ENCODE measurements at places on chromosomes 13 and 19. TPM values are rescaled to one million over a fixed set of nuclear protein-coding genes. Genes with fewer than 3 reads are reported as not detected.

- H3K27me3 ChIP-seq: no peaks in the 10 kb centered on the region
- H3K36me3 ChIP-seq: peaks cover 48% of the 10 kb centered on the region
- H3K4me1 ChIP-seq: peaks cover 24% of the 10 kb centered on the region
- no peak overlapping the region for H3K4me3 ChIP-seq
These were observed 30.4 kb downstream of the RB1 start for GRCh38 chr13:48333976-48334375.

- DNase-seq: no peak
- H3K4me1 ChIP-seq: no peaks in the 10 kb centered on the region
- H3K27ac ChIP-seq: no peak overlapping the region
- H3K27me3 ChIP-seq: no peaks in the 10 kb centered on the region
- peaks cover 88% of the 10 kb centered on the region for H3K36me3 ChIP-seq
- no peak overlapping the region for H3K4me3 ChIP-seq
These were observed 10.3 kb upstream of the ZNF83 start for GRCh38 chr19:52648336-52649016.

The FGF22 gene
- 1.1 TPM for total RNA-seq

DNA sequence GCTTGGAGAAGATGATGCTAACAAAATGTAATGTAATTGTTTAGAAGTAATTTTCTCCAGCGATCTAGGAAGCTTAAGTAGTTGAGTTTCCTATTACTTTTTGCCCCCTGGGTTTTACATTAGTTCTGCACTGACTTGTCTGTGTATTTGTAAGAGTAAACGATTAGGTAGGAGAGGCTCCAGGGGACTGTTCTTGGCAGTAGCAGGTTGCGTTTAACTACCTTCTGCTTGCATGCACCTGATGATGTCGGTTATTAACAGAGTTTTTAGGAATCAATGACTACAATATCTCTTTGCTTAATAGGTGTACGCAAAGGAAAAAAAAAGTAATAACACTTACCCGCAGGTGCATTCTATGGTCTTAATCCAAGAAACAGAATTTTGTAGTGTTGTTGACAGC is 18.3 kb upstream of the UGGT2 start:
- H3K27ac ChIP-seq: no peak overlapping the region
- DNase-seq: no peak
- H3K4me3 ChIP-seq: no peak overlapping the region
- H3K36me3 ChIP-seq: no peaks in the 10 kb centered on the region

GRCh38 chr13:23609414-23609760 is 39.2 kb downstream of the TNFRSF19 start:
- no peak for DNase-seq
- H3K27ac ChIP-seq: no peak overlapping the region
- H3K36me3 ChIP-seq: no peaks in the 10 kb centered on the region
- peaks cover 38% of the 10 kb centered on the region for H3K27me3 ChIP-seq
- peaks cover 15% of the 10 kb centered on the region for H3K4me1 ChIP-seq

The B3GNT3 gene
- total RNA-seq: not detected

DNA sequence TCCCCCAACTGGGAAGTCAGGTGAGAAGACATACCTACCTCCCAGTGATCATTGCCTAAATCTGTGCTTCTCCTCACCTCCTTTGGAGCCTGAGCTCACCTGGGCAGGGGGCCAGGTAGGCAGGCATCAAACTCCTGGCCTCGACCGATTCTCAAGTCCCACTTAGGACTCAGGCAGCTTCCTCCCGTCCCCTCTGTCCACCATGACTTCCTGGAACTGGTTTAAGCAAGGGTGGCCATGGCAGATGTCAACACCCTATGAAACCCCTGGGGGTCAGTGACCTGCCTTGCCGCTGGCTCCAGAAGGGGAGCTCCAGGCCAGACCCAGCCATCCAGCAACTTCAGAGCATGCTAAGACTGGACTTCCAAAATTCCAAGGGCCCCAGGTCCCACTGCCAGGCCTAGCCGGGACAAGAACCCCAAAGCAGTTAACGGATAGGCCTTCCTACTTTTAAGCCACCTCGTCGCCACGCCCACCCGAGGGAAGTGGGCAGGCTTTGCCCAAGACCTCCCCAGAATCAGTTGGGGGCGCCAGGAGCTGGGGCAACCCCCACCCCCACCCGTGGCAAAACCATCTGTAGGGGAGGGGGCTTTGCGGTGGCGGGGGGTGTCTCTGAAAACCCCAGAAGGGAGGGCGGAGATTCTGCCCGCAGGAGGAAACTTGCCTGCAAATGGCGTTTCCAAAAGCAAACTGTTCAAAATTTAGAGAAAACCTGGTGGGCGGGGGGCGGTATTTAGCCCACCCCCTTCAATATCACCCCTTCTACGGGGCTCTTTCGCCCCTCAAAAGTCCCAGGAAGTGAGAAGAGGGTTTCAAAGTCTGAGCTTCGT is 657 bp downstream of the PLIN3 start:
- H3K4me3 ChIP-seq: peak overlapping the region; percentile 85
- H3K4me1 ChIP-seq: peaks cover 17% of the 10 kb centered on the region
- H3K27me3 ChIP-seq: peaks cover 4% of the 10 kb centered on the region
- no peaks in the 10 kb centered on the region for H3K36me3 ChIP-seq

- H3K27ac ChIP-seq: no peak overlapping the region
- H3K4me1 ChIP-seq: peaks cover 14% of the 10 kb centered on the region
- DNase-seq: no peak
- no peaks in the 10 kb centered on the region for H3K36me3 ChIP-seq
- H3K27me3 ChIP-seq: peaks cover 10% of the 10 kb centered on the region
These were observed 243.5 kb downstream of the LMO7 start for GRCh38 chr13:75879656-75880055.

GRCh38 chr19:29943615-29944014 is 1.6 kb downstream of the URI1 start:
- H3K27ac ChIP-seq: peak overlapping the region; percentile 50
- no peaks in the 10 kb centered on the region for H3K27me3 ChIP-seq
- H3K4me1 ChIP-seq: peaks cover 47% of the 10 kb centered on the region
- peaks cover 19% of the 10 kb centered on the region for H3K36me3 ChIP-seq
- DNase-seq: no peak

The PGLYRP2 gene
- 0.40 TPM for total RNA-seq

GRCh38 chr19:40923934-40924391 is 41.9 kb upstream of the CYP2A7 start:
- DNase-seq: no peak
- no peak overlapping the region for H3K27ac ChIP-seq
- H3K27me3 ChIP-seq: peaks cover 12% of the 10 kb centered on the region
- H3K36me3 ChIP-seq: peaks cover 2% of the 10 kb centered on the region
- no peaks in the 10 kb centered on the region for H3K4me1 ChIP-seq
- H3K4me3 ChIP-seq: no peak overlapping the region

DNA sequence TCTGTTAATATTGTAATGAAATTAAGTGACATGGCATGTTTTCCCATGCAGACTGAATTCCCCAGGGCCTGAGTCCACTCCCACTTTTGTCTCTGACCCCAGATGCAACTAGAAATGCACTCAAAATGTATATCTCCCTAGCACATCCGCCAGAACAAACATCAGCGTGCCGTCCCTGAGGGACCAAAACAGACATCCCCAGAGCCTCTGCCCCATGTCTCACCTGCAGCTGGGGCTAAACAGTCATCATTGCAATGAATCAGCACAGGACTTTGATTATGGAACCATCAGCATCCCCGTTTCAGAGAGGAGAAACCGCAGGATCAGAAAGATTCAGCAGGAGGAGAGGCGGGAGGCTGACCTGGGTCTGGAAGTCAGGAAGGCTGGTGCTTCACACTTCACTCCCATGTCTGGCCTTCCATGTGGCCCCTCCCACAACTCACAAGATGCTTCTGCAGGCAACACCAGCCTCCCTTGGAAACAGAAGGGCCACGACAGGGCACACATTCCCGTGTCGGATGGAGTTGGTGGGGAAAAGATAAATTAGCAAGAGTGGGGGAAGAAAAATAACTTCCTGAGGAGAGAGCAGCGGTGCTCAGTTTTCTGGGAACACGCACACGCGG is 130.6 kb upstream of the VSTM2B start:
- no peaks in the 10 kb centered on the region for H3K36me3 ChIP-seq
- H3K27me3 ChIP-seq: peaks cover 3% of the 10 kb centered on the region
- no peak overlapping the region for H3K27ac ChIP-seq
- H3K4me3 ChIP-seq: no peak overlapping the region
- DNase-seq: no peak

The ZNF44 gene
- total RNA-seq: 20.8 TPM

The ZNF440 gene
- total RNA-seq: 17.5 TPM

- H3K4me1 ChIP-seq: peaks cover 11% of the 10 kb centered on the region
- H3K27me3 ChIP-seq: peaks cover 31% of the 10 kb centered on the region
- DNase-seq: no peak
- no peak overlapping the region for H3K4me3 ChIP-seq
- H3K36me3 ChIP-seq: no peaks in the 10 kb centered on the region
- H3K27ac ChIP-seq: no peak overlapping the region
These were observed 8.0 kb upstream of the ZNF358 start for GRCh38 chr19:7507884-7508283.

DNA sequence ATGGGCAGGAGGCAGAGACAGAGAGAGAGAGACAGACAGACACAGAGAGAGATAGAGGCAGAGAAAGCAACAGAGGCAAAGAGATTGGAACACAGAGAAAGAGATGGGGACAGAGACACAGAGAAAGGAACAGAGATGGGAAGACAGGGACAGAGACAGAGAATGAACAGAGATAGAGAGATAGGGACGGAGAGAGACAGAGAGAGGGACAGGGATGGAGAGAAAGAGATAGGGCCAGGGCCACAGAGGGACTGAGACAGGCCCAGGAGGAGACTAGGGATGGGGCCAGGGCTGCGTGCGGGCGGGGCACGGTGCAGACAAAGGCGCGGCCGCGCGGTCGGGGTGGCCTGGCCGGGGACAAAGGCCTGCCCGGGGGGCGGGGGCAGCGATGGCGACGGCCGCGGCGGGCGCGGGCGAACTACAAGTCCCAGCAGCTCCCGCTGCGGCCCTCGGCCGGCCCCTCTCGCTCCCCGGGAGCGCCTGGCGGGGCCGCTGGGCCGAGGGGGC is at the start of gene ZNF358:
Gene ZNF358 (plus strand): TSS at position 459 of the 507 bp plus-strand sequence. CDS start 3,140 bp downstream, outside the sequence.
- peaks cover 6% of the 10 kb centered on the region for H3K4me1 ChIP-seq
- DNase-seq: peak; percentile 71
- no peaks in the 10 kb centered on the region for H3K36me3 ChIP-seq

The ZMYM5 gene
- 22.2 TPM for total RNA-seq

The SERPINE3 gene
- total RNA-seq: not detected

The DIAPH3 gene
- total RNA-seq: 18.3 TPM

The TGFBR3L gene
- total RNA-seq: 3.6 TPM

- peak; percentile 42 for DNase-seq
- H3K4me3 ChIP-seq: peak within 1 kb of the TSS; percentile 82
- peak within 1 kb of the TSS; percentile 85 for H3K27ac ChIP-seq
- peaks cover 9% of the 10 kb centered on the region for H3K27me3 ChIP-seq
These were observed at the start of gene KLHL26 for GRCh38 chr19:18636969-18637629. Gene KLHL26 (plus strand): TSS chr19:18637028. CDS start chr19:18637055, 27 bp downstream.

DNA sequence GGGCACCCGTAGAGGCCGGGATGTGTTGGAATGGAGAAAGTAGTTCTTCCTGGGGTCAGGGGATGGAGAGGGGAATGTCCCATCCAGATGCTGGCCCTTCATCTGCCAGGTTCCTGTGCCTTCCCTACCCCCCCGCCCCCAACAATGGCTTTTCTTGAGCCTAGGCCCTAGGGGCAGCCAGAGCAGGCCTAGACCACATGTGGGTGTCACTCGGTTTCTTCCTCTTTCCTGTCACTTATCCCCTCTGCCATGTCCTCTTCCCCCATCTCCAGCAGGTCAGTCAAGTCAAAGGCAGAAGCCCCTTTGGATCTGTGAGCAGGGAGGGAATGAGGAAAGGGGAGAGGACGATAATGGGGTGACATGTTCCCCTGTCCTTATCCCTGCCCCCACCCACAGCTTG is 36.4 kb downstream of the LYL1 start:
- peaks cover 18% of the 10 kb centered on the region for H3K27me3 ChIP-seq
- no peak overlapping the region for H3K4me3 ChIP-seq
- DNase-seq: no peak
- no peak overlapping the region for H3K27ac ChIP-seq

DNA sequence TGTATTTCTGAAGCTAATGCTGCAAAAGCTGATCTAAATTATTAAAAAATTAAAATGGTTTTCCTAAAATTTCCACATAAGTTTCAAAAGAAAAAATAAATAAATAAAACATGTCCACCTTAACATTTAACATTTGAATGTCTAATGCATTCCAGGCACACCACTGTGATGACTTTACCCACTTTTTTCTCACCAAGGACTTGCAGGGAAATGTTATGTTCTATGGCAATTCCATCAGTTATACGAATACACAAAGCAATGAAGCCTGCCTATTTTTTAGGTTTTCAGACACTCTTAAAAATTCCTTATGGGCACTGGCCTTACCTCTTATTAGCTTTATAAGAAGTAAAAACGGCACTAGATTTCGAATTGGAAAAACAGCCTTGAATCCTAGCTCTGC is 10.2 kb downstream of the TSC22D1 start:
- H3K27ac ChIP-seq: no peak overlapping the region
- H3K36me3 ChIP-seq: peaks cover 12% of the 10 kb centered on the region

GRCh38 chr19:14661372-14661924 is 13.2 kb downstream of the ADGRE3 start:
- H3K4me1 ChIP-seq: peaks cover 4% of the 10 kb centered on the region
- H3K27ac ChIP-seq: no peak overlapping the region
- H3K4me3 ChIP-seq: no peak overlapping the region
- no peaks in the 10 kb centered on the region for H3K36me3 ChIP-seq
- DNase-seq: no peak

The DIRAS1 gene
- total RNA-seq: not detected

The C13orf42 gene
- not detected for total RNA-seq

GRCh38 chr13:110233181-110233950 is 73.6 kb downstream of the COL4A1 start:
- no peak for DNase-seq
- no peaks in the 10 kb centered on the region for H3K4me1 ChIP-seq
- H3K36me3 ChIP-seq: no peaks in the 10 kb centered on the region
- H3K27me3 ChIP-seq: peaks cover 10% of the 10 kb centered on the region
- no peak overlapping the region for H3K27ac ChIP-seq

DNA sequence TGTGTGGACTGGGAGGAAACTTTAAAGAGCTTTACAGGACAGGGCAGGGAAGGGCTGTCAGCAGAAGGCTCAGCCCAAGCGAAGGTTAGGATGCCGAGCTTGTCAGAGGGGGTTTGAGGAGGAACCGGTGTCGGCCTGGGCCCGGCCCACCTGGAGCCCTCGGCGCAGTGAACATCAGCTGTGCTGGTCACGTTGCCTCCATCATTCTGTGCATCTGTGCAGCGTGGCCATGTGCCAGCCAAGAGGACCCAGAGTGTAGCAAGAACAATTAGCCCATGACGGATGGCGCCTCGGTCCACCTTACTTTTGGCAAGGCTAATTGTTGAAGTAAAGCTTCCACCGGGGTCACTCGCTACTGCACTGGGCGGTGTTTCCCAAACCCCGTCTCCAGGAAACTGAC is 161.4 kb downstream of the PTPRS start:
- no peak overlapping the region for H3K4me3 ChIP-seq
- H3K4me1 ChIP-seq: no peaks in the 10 kb centered on the region
- no peak overlapping the region for H3K27ac ChIP-seq
- H3K36me3 ChIP-seq: no peaks in the 10 kb centered on the region
- peaks cover 2% of the 10 kb centered on the region for H3K27me3 ChIP-seq
- no peak for DNase-seq

- no peak overlapping the region for H3K4me3 ChIP-seq
- H3K27ac ChIP-seq: no peak overlapping the region
- no peaks in the 10 kb centered on the region for H3K4me1 ChIP-seq
- DNase-seq: no peak
These were observed 729.0 kb downstream of the PCDH9 start for GRCh38 chr13:66501181-66501580.

The GMIP gene
- 135 TPM for total RNA-seq

GRCh38 chr13:98821372-98822224 is 69.1 kb upstream of the SLC15A1 start:
- H3K4me3 ChIP-seq: no peak overlapping the region
- H3K27me3 ChIP-seq: no peaks in the 10 kb centered on the region
- no peak for DNase-seq

GRCh38 chr19:18292810-18293641 is 11.6 kb upstream of the JUND start:
- H3K4me1 ChIP-seq: peaks cover 57% of the 10 kb centered on the region
- DNase-seq: peak; percentile 68
- H3K36me3 ChIP-seq: peaks cover 21% of the 10 kb centered on the region
- H3K27me3 ChIP-seq: no peaks in the 10 kb centered on the region
- peak overlapping the region; percentile 94 for H3K4me3 ChIP-seq

The DENND1C gene
- 130 TPM for total RNA-seq

The CATSPERD gene
- not detected for total RNA-seq
